Activated CD4-positive, alpha-beta T cell treated with anti-CD3 and anti-CD28 coated beads, Interleukin-2, amount 50 U/mL, for 1 hour (primary cell): ENCODE measurements at places on chromosomes 2 and 18.

DNA sequence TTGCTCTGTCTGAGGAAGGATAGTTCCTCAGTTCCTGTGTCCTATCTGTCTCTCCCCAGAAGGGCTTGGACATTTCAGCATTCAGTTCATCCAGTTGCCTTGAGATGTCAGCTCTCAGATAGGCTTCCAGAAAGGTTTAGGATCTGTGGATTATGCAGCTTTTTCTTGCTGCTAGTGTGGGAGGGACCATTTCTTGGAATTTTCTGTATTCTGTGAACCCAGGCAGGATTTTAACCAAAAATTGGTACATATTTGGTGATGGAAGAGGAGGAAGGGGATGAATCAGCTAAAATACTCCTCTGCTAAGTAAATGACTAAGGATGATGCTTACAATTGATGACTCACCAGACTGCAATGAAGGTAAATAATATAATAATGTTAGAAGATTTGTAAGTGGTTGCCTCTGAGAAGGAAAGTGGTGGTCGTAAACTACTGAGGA, 58.6 kb upstream of the DOCK10 start:
- no peak for DNase-seq

DNA sequence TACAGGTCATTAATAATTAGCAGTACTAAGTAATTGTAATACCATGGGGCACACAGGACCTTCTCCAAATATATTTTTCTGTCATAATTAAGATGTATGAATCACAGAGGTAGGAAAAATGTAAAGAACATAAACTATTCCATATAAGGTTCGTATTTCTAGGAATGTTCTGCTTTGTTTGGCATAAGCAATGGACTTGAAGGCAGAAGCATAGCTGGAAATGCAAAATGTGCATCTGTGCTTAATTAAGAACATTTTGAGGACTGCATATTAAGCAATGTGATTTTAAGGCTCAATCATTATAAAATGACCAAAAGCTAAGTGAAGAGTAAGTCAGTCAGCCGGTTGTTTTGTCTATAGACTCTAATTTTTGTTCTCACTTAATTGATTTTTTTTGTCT, 123.2 kb downstream of the RBM43 start:
- DNase-seq, result no peak

DNA sequence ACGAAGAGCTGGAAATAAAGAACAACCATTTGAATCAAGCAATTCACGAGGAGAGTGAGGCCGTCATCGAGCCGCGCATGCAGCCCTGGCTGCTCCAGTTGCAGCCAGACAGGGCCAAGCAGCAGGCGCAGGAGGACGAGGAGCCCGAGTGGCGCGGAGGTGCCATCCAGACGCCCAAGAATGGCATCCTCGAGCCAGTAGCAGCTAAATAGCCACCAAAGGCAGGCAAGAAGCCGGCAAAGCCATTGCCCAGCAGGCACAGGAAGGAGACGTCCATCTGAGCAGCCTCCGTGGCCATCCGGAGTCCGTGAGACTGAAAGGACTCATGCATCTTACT, 8.9 kb upstream of the CHST10 start:
- no peak for DNase-seq

GRCh38 chr18:22211657-22212056, 42.3 kb downstream of the GATA6 start:
- no peak for DNase-seq

- no peak for DNase-seq
Observed at GRCh38 chr2:231306791-231307393, 88.6 kb upstream of the B3GNT7 start.

- no peak for DNase-seq
Observed at GRCh38 chr2:23206650-23207049, 178.3 kb upstream of the KLHL29 start.
